ENCODE measurements at places on chromosomes 5 and 9.

DNA sequence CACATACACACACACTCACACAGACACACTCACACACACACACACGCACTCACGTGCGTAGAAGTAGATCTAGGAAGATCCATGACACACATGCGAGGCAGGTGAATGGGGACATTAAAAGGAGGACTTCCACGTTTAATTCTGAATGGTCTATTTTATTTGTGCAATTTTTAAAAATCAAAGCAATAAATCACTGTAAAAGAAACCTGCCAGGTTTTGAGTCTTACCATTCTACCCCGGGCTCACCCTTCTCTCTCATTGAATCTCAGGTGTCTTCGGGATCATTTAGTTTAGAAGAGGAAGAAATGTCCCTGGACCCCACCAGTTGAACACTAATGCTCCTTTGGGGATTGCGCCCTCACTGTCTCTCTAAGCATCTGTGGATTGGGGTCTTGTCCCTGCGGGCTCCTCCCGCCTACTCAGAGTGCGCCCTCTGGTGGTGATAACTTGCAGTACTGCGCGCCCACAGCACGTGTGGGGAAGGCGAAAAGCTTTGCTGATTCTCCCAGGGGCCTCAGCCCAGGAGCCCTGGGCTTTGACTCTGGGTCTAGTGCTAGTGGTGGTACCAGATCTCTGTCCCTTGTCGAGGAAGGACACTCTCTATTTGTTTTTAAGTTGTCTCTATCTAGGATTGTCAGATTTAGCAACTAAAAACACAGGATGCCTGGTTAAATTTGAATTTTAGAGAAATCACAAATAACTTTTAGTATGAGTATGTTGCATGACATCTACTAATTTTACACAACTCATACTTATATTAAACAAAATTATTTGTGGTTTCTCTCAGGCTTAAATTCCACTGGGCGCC lies 34.8 kb downstream of the BOD1 start:
- peak; percentile 26 for DNase-seq

- no peak for DNase-seq
Observed at GRCh38 chr5:104023739-104024138, 461.1 kb upstream of the NUDT12 start.

DNA sequence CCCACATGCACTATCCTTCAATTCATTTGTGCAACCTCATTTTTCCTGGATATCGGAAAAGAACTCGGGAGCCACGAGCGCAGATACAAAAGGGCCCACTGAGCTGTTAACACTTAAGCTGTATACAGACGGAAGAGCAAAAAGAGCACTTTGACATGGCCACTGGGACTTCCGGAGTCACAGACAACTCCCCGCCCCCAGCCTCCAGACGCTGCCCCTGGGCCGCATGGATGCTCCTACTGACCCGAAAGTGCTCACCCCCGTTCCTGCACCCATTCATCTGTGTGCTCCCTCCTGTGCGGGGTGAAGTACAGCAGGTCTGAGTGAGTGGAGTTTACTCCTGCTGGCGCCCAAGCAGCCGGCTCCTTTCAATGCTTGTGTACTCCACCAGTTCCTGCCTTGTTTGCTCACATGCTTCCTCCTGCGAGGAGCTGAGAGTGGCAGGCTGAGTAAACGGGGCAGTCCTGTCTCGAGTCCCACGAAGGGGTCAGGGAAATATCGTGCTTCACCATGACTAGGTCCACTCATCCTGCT lies 901.0 kb upstream of the CTNND2 start:
- no peak for DNase-seq

DNA sequence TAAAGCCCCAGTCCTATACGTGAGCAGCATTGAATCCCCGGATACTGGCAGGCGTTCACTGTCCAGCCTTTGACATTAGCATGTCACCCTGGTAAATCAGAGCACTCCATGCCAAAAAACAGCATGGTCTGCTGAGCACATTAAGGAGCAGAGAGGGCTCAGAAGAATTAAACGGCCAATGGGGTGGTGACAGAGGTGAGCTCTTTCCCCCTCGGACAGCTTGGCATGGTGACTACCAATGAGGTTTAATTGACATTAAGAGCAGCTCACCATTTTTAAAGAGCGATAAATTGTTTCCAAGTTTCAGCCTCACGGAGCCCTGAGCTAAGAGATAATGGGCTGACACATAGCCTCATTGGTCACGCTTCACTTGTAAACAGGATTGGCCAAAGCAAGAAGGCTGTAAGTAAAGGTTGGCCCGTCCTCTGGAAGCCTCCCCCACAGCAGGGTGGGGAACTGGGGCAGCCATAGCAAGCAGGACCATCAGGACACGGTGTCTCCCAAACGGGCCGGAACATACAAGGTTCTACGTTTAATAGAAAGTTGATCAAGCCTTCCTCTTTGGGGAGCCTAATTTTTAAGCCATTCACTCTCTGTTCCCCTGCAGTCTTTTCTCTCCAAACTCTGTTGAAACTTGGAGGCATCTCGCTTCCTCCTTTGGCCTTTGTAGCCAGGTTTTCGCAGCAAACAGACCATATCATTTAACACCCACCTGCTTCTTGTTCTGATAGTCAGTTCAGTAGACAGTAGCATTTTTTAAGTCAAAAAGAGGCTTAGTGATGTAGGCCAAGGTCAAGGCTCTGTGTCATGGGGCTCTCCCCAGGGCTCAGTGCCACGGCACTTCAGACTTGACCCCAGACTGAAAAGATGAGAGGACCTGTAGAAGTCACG lies 25.9 kb downstream of the QRFP start:
- DNase-seq = no peak

DNA sequence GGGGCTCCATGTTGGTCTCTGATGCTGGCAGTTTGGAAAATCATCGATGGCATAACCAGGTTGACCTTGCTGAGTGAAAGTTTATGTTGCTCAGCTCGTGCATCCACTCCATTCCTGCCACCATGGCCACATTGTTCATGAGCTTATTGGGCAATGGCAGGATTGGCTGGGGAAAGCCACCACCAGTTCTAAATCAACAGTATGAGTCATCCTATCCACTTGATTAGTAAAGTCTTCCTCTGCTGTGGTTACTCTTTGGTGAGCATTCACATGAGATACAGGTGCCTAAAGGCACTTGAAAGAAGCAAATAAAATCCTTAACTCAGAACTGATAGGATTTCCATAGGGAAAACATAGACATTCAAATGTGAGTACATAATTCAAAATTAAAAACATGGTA lies 131.8 kb upstream of the FBN2 start:
- no peak for DNase-seq

GRCh38 chr5:151023047-151023615 lies 2.7 kb downstream of the GPX3 start:
- DNase-seq = no peak

DNA sequence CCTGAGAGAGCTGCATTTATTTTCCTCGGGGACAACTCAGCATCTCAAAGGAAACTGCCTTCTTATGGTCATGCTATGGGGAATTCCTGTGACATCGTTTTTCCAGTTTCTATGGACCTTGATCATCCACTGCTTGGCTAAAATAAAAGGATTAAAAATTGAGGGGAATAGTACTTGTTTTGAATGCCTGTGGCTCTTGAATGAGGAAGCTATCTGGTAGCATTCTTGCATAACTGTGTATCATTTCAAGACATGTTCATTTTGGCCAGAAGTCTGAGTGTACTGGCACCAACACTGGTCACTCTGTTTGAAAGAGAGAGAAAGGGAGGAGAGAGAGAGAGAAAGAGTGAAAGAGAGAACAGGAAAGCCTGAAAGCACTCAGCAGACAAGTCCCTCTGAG lies 116.7 kb downstream of the DOCK2 start:
- no peak for DNase-seq

- no peak for DNase-seq
Observed at GRCh38 chr9:114709636-114710035, 27.6 kb upstream of the TEX48 start.

DNA sequence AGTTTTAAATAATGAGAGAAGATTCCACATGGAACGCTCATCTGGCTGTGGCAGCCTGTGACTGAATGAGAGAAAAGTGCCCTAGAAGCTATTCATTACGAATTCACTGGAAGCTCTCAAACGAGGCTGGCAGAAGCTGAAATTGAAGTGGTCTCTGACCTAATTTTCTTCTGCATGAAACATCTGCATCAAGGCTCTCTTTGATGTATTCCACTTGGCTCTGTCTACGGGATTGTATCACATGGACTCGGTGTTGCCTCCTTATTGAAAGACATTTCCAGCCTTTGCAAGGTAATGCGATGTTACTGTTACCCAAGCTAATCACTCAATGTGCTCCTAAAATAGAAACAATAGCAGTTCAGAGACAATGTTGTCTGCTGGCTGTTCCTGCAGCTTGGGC lies 246.9 kb upstream of the ZNF462 start:
- no peak for DNase-seq

DNA sequence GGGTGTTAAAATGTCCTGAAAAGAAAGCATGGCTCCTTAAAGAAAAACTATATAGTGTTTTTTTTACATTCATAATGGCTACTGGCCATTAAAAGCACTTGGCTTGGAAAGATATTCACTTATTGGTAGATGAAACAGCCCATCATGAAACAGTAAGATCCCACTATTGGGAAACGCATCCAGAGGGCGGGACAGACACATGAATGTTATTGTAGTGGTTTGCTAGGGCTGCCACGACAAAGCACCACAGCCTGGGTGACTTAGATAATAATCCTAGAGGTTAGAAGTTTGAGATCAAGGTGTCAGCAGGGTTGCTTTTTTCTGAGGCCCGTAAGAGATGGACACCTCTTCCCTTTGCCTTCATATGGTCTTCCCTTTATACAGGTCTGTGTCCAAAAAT lies 139.4 kb upstream of the ANKH start:
- no peak for DNase-seq

DNA sequence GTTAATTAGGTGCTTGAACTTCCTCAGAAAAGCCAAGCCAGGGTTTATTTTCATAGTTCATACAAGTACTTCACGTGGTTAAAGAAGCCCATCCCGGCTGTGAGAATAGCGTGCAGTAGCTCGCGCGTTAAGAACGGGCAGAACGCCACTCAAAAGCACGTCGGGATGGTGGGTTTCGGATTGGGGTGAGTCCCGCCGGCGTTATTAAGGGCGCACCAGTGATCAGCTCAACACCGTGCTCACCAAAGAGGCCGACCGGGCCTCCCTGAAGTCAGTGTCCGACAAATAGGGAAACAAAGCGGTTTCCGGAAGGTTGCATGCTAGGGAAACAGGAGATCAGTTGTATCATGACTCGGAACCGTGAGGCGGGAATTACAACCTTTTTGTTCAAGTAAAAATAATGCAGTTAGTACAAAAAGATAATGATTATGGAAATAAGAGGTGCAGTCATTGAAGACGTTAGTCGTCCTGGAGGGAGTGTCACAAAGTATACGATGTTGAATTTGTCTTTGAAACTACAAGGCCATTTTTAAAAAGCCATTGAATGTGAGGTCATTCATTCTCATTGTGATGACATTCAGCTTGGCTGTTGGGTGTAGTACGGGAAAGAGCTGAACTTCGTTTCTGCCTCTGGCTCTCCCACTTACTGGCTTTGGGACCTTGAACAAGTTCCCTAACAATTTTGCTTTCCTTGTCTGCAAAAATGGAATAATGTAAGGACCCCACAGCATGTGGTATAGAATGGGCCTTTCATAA lies 992 bp downstream of the SETD9 start:
- peak; percentile 36 for DNase-seq

DNA sequence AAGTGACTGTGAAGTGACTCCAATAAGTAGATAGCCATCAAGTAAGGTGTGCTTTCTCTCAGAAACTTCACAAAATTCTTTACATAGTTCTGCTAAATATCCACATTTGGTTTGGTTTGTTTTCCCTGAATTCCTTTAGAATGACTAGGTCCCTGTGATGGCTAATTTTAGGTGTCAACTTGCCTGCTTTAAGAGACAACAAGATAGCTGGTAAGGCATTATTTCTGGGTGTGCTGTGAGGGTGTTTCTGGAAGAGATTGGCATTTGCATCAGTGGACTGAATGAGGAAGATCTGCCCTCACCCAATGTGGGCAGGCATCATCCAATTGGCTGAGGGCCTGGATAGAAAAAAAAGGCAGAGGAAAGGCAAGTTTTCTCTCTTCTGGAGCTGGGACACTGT lies 8.3 kb upstream of the PTBP3 start:
- no peak for DNase-seq

DNA sequence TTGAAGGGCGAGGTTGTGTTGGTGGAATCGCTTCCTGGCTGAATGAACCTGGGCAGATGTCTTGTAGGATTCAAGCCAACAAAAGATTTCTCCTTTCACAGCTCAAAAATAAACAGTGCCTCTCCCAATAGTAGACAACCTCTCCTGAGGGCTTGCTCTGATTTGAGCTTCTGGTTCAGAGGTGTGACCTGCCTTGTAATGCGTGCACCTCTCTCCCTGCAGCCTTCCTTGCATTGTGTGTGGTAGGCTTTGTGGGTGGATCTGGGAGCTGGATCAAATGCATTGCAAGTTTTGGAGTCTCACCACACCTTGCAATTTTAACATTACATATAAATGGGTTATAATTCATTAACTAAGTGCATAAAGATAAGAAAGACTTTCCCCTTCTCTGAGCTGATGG lies 96.9 kb upstream of the PTCH1 start:
- no peak for DNase-seq

GRCh38 chr5:39906146-39906545 lies 481.4 kb upstream of the DAB2 start:
- no peak for DNase-seq

- peak; percentile 33 for DNase-seq
Observed at GRCh38 chr9:113682297-113682771, 193.8 kb upstream of the ZNF618 start.

- no peak for DNase-seq
Observed at GRCh38 chr9:100811643-100812042, 216.9 kb upstream of the PLPPR1 start.

DNA sequence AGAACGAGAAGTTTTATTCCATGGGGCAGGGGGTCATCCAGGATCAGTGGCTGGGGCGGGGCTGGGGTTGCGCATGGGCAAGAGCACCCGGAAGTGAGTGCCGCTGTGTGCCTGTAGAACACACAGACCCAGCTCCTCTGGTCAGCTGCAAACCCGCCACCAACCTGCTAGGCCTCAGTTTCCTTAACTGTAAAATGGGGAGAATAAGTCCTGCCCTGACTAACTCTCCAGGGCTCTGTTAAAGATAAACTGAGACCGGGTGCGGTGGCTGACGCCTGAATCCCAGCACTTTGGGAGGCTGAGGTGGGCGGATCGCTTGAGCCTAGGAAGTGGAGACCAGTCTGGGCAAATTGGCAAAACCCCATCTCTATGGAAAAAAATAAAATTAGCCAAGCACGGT lies 152.2 kb downstream of the GABBR2 start:
- DNase-seq = no peak

Data from activated CD8-positive, alpha-beta memory T cell treated with anti-CD3 and anti-CD28 coated beads, Interleukin-2, amount 50 U/mL, for 4 hours (primary cell).